ENCODE measurements at places on chromosomes 4 and X.

DNA sequence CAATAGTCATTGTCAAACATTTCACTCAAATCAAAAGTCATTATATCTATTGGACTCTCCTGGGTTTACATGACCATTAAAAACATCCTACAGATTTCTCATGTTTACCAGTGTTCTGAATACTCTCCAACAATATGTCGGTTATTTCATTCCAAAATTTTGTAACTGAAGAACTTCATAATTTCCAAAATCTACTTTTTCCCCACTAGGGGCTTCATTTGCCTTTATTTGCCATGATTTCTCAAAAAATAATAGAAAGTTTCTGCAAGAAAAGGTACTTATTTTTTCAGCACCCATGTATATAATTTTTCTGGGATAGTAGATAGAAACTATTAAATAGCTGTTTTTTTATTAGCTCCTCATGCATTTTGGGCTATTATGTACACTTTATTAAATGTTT, 49.0 kb downstream of the PRDM5 start:
- DNase-seq, result no peak

DNA sequence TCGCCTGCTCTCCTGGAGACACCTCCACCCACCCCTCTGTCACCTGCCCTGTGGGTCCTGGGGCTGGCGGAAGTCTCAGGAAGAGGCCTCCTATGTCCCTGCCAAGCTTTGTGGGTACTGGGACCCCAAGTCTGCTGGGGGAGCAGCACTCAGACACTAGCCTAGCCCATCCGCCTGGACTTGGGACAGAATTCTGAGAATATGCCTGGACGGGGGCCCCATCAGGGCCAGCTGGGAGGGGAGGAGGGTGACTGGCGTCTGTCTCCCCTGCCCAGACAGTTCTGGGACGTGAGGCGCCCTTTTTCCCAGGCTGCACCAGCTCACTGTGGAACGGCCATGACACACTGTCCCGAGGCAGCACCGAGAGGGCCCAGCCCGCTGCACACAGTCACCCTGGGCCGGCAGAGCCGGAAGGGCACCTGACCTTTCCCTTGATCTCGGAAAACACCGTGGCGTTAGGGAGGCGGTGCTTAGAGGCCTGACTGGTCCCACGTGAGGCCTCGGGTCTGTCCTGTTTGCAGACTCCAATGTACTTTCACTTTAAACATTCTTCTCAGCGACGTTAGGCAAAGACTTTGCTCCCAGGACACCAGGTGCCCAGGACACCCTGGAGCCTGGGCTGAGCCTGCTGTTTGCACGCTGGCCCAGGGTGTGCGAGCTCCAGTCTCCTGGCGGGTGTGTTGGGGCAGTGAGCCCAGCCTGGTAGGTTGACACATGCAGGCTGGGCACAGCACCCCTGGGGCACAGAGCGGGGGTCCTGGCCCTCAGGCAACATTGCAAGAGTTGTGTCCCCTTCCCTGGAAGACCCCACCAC, 700 bp downstream of the SLC26A1 start:
- no peak for DNase-seq

- no peak for DNase-seq
Observed at GRCh38 chr4:171676555-171677215, 136.5 kb upstream of the GALNTL6 start.

DNA sequence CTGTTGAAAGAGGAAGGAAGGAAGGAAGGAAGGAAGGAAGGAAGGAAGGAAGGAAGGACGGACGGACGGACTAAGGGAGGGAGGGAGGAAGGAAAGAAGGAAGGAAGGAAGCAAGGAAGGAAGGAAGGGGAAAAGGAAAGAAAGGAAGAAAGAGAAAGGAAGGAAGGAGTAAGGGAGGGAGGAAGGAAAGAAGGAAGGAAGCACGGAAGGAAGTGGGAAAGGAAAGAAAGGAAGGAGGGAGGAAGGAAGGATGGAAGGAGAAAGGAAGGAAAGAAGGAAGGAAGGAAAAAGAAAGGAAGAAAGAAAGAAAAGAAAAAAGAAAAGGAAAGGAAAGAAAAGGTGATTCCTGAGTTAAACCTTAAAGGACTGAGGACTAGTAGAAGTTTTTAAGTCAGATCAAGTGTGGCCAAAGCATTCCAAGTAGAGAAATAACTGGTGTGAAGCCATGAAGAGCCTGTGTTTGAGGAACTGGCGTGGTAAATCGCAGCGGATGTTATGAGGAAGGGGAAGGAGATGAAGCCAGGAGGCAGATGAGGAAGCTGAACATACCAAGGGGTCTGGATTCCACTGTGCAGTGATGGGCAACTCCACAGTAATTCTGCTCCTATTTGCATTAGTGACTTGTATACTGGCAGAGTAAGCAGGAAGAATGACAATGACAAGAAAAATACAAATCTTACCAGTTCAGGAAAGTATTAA, 163.5 kb downstream of the MGST2 start:
- DNase-seq, result no peak

- DNase-seq, result no peak
Observed at GRCh38 chr4:126899331-126899801, 733.4 kb upstream of the INTU start.

- DNase-seq, result no peak
Observed at GRCh38 chr4:116636917-116637316, 448.5 kb downstream of the TRAM1L1 start.

GRCh38 chr4:89101256-89102161, 9.8 kb upstream of the TIGD2 start:
- DNase-seq, result no peak

GRCh38 chr4:8283631-8284121, 14.1 kb downstream of the HTRA3 start:
- no peak for DNase-seq

DNA sequence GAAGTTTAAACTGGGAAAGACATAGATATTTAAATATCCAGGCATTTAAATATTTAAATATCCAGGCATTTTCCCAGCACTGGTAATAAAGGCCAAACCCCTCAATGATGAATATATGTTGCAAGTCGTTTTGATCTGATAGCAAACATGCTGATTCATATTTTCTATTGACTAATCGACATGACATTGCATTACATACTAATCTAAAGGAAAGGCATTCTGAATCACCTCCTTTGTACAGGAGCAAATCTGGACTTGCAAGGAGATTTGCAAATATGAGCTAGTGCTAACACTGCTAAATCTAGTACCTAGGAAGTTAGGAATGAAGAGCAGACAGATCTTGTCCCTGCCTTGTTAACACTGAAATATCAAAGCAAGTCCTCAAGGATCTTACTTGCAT, 207.3 kb downstream of the SLC7A11 start:
- no peak for DNase-seq

DNA sequence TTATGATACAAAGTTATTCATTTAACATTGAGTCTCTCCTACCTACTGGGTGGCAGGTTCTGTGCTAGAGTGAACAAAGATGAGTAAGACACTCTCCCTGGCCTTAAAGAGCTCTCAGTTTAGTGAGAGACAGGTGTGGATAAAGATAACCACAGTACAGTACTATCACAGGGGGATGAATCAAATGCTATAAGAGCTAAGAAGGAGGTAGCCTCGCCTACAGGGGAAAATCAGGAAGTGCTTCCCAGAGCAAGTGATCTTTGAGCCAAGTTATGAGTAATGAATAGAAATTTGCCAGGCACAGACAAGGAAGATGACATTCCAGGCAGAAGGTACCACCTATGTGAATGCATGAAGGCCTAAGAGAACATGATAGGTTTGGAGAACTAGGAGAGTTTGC, 3.4 kb upstream of the IGBP1 start:
- no peak for DNase-seq

GRCh38 chr4:15536552-15537499, 67.1 kb downstream of the CC2D2A start:
- no peak for DNase-seq

GRCh38 chr4:133808151-133808550, 393.4 kb downstream of the PABPC4L start:
- no peak for DNase-seq

DNA sequence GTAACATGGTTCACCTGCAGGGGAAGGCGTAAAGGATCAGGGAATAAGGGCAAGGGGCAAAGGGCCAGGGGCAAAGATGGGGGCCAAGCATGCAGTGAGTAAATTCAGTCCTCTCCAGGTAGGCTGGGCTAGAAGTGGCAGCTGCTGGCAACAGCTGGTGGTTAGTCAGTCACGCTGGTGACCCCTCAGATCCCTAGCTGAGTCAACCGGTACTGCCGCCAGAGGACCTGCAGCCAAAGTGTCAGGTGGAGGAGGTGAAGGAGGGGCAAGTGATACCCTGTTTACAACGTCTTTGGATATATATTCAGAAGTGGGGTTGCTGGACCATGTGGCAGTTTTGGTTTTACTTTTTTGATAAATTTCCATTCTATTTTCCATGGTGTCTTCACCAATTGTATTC, 24.6 kb upstream of the NAP1L2 start:
- no peak for DNase-seq

- DNase-seq, result no peak
Observed at GRCh38 chrX:108699368-108699767, 37.0 kb downstream of the IRS4 start.

- no peak for DNase-seq
Observed at GRCh38 chrX:129108936-129109335, 414.4 kb downstream of the SMARCA1 start.

GRCh38 chrX:9882669-9883446, 84.3 kb upstream of the CLDN34 start:
- DNase-seq, result no peak

DNA sequence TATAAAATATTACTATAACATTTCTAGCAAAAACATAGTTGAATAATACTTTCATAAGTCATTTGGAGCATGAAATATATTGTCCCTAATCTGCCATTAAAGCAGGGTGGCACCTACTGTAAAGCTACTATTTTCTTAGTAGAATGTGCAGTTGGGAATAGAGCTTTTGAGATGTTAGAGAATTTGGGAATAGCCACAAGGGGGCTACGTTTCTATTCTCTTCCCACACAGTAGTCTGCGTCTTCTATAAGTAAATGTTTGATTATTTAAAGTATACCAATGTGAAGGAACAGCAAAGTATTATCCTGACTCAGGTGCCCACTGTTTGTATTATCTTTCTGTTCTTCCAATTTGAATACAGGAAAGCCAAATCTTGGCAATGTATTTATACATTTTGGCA, 323.2 kb upstream of the GIMD1 start:
- DNase-seq, result no peak

GRCh38 chr4:15425520-15425919, 2.3 kb upstream of the C1QTNF7 start:
- no peak for DNase-seq

- no peak for DNase-seq
Observed at GRCh38 chr4:3766036-3766784, at the start of gene ADRA2C. Gene ADRA2C (plus strand): TSS chr4:3766385. CDS start chr4:3766607, 222 bp downstream.

- DNase-seq, result no peak
Observed at GRCh38 chr4:128390475-128390996, 102.9 kb upstream of the PGRMC2 start.

GRCh38 chr4:99165978-99166377, 21.9 kb upstream of the ADH4 start:
- DNase-seq, result no peak

GRCh38 chr4:178306565-178306964, 864.3 kb upstream of the AGA start:
- no peak for DNase-seq

GRCh38 chr4:41572516-41572915, 34.6 kb downstream of the LIMCH1 start:
- no peak for DNase-seq

- peak; percentile 73 for DNase-seq
Observed at GRCh38 chrX:131816551-131817136, 206.5 kb upstream of the STK26 start.

DNA sequence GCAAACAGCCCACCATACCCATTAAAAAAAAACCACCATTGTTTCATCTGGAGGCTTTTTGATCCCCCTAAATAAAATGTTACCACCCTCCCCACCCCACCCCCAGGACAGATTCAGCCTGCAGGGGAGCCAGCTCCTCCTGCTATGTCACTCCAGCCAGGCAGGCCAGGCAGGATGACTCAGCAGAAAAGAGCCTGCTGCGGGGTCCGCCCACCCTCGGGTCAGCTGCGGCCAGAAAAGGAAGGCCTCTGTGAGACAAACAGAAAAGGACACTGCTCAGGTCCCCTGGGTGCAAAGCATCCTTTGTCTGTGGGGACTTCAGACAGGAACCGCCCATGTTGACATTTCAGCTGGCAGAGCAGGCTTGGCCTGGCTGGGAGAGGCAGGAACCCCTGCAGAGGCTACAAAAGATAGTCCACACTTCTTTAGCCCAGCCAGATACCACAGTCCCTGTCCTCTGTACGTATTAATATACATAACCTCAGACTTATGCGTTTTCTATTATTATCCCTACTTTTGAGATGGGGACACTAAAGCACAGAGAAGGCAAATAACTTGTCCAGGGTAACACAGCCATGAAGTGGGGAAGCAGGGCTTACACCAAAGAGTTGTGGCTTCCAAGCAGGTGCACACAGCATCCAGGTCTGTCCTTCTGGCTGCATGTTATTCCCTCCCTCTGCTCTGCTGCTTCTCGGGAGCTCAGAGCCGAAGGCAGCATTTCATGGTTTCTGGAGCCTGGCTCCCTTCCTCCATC, 147.7 kb downstream of the CPEB2 start:
- peak; percentile 66 for DNase-seq

DNA sequence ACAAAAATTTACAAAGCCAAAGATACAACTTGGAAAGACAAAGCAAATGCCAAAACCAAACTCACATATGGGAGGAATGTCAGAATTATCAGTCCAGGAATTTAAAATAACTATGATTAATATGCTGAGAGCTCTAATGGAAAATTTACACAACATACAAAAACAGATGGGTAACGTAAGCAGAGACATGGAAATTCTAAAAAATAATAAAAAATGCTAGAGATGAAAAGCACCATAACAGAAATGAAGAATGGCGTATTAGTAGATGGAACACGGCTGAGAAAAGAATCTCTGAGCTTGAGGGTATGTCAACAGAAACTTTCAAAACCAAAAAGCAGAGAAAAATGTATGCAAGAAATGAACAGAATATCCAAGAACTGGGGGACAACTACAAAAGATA, 4.1 kb upstream of the MANBA start:
- no peak for DNase-seq

GRCh38 chr4:141467225-141467624, 169.2 kb upstream of the IL15 start:
- DNase-seq, result no peak

DNA sequence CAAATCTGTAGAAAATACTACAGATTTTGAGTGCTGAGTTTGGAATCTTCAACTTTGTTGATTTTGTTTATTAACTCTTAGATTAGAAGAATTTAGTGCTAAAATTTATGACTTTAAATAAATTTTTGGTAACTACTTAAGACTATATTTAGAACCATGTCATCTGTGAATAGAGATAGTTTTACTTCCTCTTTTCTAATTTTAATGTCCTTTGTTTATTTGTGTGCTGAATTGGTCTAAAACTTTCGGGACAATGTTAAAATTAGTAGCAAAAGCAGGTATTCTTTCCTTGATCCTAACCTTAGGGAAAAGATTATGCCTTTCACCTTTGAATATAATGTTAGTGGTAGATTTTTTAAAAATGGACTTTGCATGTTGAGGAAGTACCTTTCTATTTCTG, 119.7 kb upstream of the CXorf51A start:
- no peak for DNase-seq

DNA sequence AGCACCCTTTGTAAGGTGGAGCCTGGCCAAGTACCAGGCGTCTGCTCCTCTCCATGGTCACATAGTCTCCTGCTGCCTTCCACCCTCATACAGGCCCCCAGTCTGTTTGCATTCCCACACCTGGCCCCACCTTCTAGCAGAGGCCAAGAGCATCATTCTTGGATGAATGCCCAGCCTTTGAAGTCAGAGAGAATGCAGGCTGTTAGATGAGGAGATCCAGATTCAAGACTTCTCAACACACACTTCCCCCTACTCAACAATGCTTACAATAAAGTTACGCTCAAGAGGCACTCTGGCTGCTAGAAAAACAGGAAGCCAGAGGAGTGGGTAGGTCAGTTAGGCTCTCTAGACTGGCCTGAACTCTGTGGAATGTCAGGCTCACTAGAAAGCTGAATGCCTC, 43.3 kb downstream of the SHROOM4 start:
- DNase-seq, result no peak
